ENCODE measurements at places on chromosomes 6 and 20.
A peak's percentile ranks its signal among the peaks of the same experiment; 100 is the strongest.

DNA sequence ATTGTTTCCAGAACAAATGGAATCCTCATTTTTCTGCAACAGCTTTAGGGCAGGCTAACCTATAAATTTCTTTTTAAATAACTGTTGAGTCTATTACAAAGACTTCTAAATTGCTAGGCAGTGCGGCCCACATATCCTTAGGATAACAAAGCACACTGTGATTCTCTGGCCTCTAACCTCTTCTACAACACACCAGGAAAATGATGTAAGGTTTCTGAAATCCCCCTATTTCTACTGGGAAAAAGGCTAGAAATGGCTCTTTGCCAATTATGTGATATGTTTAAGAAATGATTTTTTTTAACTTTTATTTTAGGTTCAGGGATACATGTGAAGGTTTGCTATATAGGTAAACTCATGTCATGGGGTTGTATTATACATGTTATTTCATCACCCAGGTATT is 17.3 kb upstream of the NT5E start:
- no peak for DNase-seq

GRCh38 chr6:105797983-105798453 is 288.1 kb upstream of the PRDM1 start:
- DNase-seq: no peak

GRCh38 chr6:31727717-31728671 is 1.1 kb downstream of the DDAH2 start:
- DNase-seq: no peak

DNA sequence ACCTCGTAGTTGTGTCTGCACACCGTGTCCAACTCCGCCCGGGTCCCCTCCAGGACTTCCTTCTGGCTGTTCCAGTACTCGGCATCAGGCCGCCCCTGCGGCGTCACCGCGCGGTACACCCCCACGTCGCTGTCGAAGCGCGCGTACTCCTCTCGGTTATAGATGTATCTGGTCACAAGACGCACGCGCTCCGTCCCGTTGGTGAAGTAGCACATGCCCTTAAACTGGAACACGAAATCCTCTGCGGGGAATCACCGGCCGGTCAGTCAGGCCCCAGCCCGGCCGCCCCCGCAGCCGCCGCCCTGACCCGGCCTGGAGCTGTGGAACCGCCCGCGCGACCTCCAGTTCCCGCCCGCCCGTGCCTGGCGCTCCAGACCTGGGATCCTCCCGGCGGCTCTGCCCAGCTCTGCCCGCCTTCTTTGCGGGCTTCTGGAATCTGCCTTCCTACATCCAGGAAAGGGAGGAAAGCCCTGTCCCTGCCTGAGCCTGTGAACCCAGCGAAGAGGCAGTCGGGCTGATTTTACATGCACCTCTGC is 1.6 kb downstream of the HLA-DQB1 start:
- peak; percentile 85 for DNase-seq

GRCh38 chr20:53829255-53829723 is 235.7 kb upstream of the ZNF217 start:
- DNase-seq: peak; percentile 88

- DNase-seq: no peak
Measured at GRCh38 chr6:71608646-71609045, 277.7 kb upstream of the RIMS1 start.

- no peak for DNase-seq
Measured at GRCh38 chr6:154824076-154824475, 90.9 kb downstream of the SCAF8 start.

DNA sequence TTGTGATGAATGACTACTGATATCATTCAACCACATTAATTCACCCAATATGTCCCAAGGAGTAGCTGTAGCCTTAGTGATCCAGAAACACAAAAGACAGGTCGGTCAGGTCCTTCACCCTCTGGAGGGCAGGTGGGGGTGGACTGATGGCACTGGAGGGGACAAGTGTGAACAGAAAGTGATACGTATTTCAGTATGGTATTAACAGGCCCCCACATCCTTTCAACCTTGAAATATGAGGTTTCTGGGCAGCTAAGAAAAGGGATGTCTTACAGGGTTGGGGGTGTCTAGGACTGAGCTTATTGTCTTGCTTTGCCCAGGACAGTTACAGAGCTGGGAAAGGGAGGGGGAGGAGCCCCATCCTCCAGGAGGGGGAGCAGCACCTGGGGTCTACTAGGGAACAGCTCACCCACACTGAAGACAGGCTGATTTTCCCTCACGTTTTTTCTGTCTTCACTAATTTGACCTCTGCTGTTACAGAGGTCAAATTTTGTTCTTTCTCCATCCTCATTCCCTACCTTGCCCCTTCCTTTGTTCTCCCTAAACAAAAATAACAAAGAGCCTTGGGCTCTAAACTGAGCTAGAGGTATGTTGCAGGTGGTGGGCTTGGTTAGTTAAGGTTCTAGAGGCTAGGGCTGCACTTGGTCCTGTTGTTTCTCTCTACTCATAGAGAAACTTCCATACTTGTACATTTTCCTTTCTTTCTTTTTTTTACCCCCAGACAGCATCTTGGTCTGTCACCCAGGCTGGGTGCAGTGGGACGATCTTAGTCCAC is 38.0 kb upstream of the EEF1A1 start:
- DNase-seq: no peak

- no peak for DNase-seq
Measured at GRCh38 chr6:140538926-140539325, 1164.5 kb upstream of the CITED2 start.

- no peak for DNase-seq
Measured at GRCh38 chr6:169993861-169994481, 242.5 kb downstream of the ERMARD start.

DNA sequence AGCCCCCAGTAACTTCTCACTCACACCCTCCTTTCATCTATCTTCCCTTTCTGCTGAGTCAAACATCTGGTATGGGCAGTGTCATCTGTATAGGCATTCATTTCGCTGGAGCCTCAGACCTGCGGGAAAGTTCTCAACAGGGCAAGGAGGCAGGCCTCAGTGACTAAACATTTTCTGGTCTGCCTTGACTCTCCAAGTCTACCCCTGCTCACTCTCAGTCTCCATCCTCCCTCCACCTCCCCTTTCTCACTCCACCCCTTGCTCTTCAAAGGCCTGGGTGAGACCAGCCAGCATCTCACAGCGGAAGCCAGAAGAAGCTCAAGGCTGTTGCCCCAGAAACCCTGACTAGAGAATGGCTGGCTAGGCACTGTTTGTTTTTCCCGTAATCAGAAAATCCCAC is 105.0 kb upstream of the BEND6 start:
- DNase-seq: no peak

- no peak for DNase-seq
Measured at GRCh38 chr6:44667226-44667625, 279.7 kb downstream of the CDC5L start.

Measured in inflammatory macrophage (primary cell).